Renal pelvis (tissue), 12 donors: ENCODE measurements at places on chromosomes 3 and 15. TPM values are rescaled to one million over a fixed set of nuclear protein-coding genes. Genes with fewer than 3 reads are reported as not detected.
A peak's percentile ranks its signal among the peaks of the same experiment; 100 is the strongest.

- no peak for DNase-seq
These were observed 48.2 kb upstream of the TEX264 start for GRCh38 chr3:51622868-51623267.

DNA sequence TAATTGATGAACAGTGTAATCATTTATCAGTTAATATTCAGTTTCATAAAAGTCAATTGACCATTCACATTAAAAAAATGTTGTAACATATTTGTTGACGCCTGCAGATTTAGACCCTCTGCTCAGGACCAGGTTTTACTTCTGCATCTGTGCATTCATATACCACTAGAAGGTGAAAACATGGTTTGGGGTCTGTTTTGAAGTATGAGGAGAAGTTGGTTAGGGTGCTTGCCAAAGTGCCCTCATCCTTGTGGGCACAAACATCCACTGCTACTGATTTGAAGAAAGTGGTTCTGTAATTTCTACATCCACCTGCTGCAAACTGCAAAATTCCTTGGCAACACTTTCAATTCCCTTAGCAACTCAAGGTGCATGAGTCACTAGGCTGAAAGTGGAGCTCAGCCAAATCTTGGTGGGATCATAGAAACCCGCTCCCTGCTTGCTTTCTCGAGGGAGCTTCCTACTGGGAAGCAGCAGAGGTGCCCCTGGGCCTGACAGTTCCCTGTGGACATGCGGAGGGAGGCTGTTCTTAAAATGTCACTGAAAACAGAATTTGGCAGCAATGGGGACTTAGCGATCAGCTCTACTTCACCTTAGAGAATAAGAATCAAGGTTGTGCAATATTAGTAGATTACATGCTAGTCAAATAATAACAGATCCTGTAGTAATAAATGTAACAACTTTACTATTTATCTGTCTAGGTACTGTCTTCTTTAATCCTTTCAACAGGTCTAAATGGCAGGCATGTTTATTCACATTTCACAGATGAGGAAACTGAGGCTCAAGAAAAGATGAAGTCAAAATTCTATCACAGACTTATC, 301.0 kb upstream of the TBL1XR1 start:
- DNase-seq, result no peak

- DNase-seq, result no peak
These were observed 92.8 kb downstream of the SCAPER start for GRCh38 chr15:76812381-76812780.

DNA sequence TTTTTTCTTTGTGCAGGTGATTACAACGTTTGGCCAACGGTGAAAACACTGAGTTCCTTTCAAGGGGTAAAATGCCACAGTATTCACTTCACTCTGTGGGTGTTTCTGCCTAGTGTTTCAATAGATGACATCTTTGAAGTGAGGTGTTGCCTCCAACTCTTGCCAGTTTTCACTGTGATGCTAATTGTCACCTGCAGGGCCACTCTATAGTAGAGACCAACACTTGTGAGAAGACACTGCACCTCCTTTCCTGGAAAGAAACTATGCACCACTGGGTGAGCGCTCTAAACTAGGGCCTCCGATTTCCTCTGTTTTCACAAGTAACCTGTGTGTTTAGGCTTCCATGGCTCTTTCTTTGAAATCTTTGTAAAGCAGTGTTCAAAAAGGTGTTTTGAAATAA, 98.3 kb downstream of the THRB start:
- no peak for DNase-seq

- no peak for DNase-seq
These were observed 65.0 kb upstream of the IQSEC1 start for GRCh38 chr3:13137941-13138832.

- DNase-seq, result no peak
These were observed 26.1 kb downstream of the SEMA6D start for GRCh38 chr15:47743385-47743784.

DNA sequence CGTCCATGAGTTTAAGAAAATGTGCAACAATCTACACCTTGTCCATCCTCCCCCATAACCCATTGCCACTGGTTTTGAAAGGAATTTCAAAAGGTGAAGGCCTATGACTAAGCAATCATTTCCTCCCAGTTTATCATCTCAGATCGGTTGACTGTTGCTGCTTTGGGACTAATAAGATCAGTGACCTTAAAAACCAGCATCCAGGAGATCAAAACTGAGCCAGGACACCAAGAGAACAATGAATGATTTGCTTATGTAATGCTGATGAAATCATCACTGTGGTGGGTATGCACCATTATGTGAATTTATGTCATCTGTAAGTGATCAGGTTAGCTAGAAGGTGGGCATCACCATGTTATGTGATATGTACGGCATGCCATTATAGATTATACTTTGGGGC, 195.5 kb downstream of the SSR3 start:
- DNase-seq, result no peak

DNA sequence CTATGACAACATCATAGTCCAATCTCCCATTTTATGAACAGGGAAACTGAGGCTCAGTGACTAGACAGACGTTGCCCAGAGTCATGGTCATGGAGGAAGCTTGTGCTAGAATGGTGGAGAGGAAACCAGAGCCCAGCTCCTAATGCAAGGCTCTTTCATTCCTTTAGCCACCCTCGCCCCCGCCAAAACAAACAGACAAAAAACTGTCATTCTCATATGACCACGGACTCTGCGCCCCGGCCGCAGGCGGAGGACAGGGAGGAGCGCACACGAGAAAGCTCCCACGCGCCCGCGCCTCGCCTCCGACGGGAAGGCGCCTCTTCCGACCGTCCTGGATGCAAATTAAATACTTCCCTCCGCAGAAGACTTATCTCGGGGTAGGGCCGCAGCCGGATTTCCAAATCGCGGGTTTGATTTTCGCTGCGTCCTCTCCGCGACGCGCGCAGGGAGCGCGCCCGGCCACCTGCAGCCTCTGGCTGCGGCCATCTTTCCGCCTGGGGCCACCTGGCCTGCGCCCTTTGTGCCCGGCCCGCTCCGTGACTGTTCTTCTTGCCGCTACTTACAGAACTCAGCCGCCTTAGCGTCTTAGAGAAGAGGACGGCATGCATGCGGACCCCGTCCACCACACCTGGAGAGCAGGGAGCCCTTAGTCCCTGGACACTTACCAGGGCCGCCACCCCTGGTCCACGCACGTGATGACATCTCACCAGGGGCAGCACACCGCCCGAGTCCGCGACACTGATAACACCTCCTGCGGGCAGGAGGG, 670 bp upstream of the ATP13A3 start:
- DNase-seq, result peak; percentile 52

- DNase-seq, result no peak
These were observed 2.4 kb downstream of the EHD4 start for GRCh38 chr15:41969851-41970431.

- DNase-seq, result no peak
These were observed 10.6 kb upstream of the OXSR1 start for GRCh38 chr3:38154625-38155255.

DNA sequence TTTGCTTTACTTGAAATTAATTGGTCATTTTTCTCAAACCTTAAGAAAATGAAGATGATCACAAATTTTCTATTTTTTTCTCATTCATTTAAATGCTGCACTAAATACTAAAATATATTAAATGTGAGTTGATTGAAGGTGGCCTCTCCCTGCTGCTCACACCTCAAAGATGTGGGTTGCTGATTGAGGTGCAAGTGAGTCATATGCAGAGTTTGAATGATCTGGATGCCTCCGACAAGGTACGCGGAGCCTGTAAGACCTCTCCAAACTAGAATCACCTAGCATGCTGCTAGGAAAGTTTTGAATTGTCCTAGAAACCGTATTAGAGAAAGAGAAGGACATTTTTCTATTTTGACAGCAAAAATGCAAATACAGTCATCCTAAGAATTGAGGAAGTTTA, 211.3 kb upstream of the FEZF2 start:
- no peak for DNase-seq

DNA sequence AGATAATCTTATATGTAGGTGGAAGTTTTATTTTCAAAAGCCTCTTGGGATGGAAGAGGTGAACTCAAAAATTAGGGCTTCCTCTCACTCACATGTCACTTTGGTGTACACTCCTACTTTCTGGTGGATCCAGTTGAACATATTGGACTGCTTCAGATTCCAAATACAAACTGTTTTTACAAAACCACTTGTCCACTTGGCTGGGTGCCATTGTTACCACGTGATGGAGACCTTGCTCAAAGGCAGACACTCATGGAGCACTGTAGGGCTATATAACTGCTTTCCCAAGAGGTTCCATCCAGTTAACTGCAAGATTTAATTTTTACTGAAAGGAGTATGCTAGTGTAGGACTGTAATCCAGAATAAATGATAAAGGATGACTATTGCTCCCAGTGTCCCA, 307.0 kb downstream of the EPHA6 start:
- no peak for DNase-seq

GRCh38 chr3:164791263-164791662, 287.0 kb downstream of the SI start:
- no peak for DNase-seq

- DNase-seq, result no peak
These were observed 5.6 kb downstream of the MYO1E start for GRCh38 chr15:59367022-59367451.

GRCh38 chr15:76108021-76108723, 48.4 kb downstream of the TMEM266 start:
- DNase-seq, result no peak

DNA sequence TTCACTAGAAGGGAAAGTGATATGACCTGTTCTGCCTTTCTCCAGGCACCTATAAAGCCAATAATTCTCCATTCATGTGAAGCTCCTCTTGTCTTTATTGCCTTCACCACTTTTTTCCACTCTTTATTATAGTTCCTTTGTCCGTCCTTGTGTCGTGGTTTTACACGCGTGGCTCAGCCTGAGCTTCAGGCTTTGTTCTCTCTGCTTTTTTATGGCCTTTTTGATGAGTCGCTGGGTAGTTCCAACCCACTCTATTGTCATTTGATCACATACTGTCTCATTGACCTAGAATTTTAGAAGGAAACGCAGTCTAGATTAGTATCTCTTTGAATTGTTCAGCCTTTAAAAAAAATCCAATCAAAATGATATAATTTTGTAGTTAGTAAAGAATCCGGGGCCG, 403.2 kb downstream of the PTPRG start:
- DNase-seq, result no peak

DNA sequence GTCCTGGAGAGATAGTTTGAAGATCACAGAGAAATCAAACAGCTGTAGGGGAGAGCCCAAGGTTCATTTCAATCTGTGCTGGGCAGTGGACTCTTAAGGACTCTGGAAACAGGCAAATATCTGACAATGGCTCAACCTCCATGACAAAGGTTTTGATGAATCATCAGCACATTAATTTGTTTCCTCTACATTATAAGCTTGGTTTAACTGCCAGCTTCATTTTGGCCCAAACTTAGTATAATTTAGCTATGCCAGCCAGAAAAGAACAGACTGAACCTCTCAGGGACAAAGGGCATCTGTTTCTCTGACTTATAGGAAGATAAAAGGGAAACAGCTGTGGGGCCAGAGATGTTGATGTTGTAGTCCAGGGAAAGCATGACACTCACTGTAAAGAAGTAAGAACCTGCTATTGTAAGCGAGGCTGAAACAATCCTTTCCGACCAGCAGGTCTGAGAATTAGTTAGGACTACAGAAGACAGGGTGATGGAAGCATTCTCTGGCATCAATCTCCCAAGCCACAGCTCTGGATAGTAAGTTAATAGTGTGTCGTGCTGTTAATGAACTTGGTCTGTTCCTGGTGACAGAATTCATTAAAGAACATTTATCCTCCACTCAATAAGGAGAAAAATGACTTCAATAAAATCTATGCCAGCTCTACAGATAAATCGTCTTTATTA, 110.1 kb downstream of the KCNMB2 start:
- DNase-seq, result no peak

GRCh38 chr3:136350557-136350956, 100.4 kb downstream of the PCCB start:
- no peak for DNase-seq

GRCh38 chr15:74725225-74725774, at the start of gene CYP1A1:
CYP1A1 (minus strand) TSS chr15:74725528; CDS start chr15:74723097, 2,431 bp downstream.
- DNase-seq, result no peak

GRCh38 chr15:62453981-62454380, 288.9 kb upstream of the C2CD4B start:
- no peak for DNase-seq

DNA sequence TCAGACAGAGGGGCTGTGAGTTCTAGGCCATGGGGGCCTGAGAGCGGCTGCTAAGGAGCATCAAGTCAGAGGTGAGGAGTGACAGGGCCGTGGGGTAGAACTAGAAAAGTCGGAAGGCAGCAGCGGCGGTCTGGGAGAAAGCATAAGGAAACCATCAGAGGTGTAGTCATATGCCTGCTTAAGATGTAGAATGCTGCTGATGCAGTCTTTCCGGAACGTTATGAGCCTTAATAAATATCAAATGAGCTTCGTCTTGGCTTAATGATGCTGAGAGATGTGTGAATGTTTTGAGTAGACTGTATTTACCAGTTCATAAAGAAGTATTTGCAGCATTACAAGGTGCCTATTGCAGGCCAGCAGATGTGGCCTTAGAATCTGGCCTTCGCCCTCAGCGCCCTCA, 15.2 kb downstream of the ATG7 start:
- no peak for DNase-seq

GRCh38 chr3:170180079-170180907, 1.2 kb downstream of the PHC3 start:
- no peak for DNase-seq

The POTEB3 gene
- polyA plus RNA-seq, result not detected

The SERINC4 gene
- 0.25 TPM for polyA plus RNA-seq

The ATP8B4 gene
- polyA plus RNA-seq, result 2.6 TPM

The SLC9A9 gene
- polyA plus RNA-seq, result 5.3 TPM

The SYNPR gene
- polyA plus RNA-seq, result 0.09 TPM

The CADPS gene
- 2.2 TPM for polyA plus RNA-seq

The GNAT1 gene
- polyA plus RNA-seq, result not detected

The NMNAT3 gene
- 12.6 TPM for polyA plus RNA-seq

The UNC13C gene
- polyA plus RNA-seq, result 10.1 TPM
